ENCODE measurements at places on chromosomes 16 and 17.

GRCh38 chr17:47950448-47950847, 7.2 kb downstream of the PRR15L start:
- no peak overlapping the region for H3K4me3 ChIP-seq
- H3K36me3 ChIP-seq = peaks cover 20% of the 10 kb centered on the region
- no peak for DNase-seq
- no peaks in the 10 kb centered on the region for H3K27me3 ChIP-seq
- peaks cover 39% of the 10 kb centered on the region for H3K4me1 ChIP-seq

DNA sequence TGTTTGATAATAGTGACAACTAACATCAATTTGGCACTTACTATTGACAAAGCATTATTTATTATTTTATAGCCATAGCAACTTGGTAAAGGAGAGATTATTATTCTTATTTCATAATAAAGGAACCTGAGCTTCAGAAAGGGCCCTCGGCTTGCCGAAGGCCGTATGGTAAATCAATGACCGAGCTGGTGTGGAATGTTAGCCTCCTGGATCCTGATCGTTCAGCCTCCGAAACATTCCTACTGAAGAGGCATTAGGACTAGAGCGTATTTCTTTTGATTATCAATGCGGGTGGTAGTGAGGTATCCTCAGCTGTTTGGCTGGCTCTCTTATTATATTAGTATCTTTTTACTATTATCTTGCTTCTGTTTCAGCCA, 199.3 kb upstream of the TBX2 start:
- H3K36me3 ChIP-seq = no peaks in the 10 kb centered on the region
- no peaks in the 10 kb centered on the region for H3K27me3 ChIP-seq
- H3K4me3 ChIP-seq = no peak overlapping the region
- H3K27ac ChIP-seq = no peak overlapping the region

GRCh38 chr17:57406981-57407286, 150.6 kb downstream of the MSI2 start:
- no peaks in the 10 kb centered on the region for H3K27me3 ChIP-seq
- H3K4me3 ChIP-seq = no peak overlapping the region
- DNase-seq = no peak
- H3K4me1 ChIP-seq = peaks cover 22% of the 10 kb centered on the region
- H3K27ac ChIP-seq = no peak overlapping the region
- H3K36me3 ChIP-seq = peaks cover 16% of the 10 kb centered on the region

- H3K36me3 ChIP-seq = no peaks in the 10 kb centered on the region
- no peak overlapping the region for H3K4me3 ChIP-seq
- H3K4me1 ChIP-seq = peaks cover 2% of the 10 kb centered on the region
These were observed 3.0 kb downstream of the SALL1 start for GRCh38 chr16:51147776-51148677.

DNA sequence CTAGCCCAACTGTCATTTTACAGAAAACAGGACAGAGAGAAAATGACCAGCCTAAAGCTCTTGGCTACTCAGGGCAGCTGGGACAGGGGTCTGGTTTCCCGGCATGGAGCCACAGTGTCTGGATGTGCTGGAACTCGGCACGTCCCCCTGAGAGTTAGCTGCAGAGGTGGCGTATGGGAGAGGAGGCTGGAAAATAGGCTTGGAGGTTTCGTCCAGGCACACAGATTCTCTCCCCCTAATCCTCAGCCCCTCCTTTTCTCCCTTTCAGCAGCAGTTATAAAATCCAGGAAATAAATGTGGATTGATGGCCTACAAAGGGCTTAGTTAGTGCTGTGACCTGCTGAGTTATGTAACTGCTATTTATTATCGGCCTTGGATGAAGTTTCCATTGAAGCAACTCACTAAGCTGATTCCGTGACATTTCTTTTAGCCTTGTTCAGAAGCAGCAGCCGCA, 89.5 kb upstream of the TOB1 start:
- H3K4me3 ChIP-seq = no peak overlapping the region
- no peak for DNase-seq
- peaks cover 11% of the 10 kb centered on the region for H3K4me1 ChIP-seq
- H3K36me3 ChIP-seq = no peaks in the 10 kb centered on the region

DNA sequence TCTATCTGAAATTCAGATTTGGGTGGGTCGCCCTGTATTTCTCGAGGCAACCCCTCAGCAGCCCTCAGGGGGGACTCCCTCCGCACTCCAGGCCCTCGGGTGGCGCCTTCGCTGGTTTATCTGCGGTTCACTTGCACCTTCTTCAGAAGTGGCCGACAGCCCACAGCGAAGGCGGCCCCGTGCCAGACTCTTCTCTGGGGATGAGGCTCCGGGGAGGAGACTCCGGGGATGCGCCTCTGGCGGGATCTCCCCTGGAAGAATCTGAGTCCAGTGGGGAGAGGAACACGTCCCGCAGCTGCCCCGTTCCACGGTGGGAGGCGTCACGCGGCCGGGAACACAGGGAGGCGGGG, 63.9 kb upstream of the DNAJA2 start:
- peak; percentile 5 for DNase-seq
- no peaks in the 10 kb centered on the region for H3K36me3 ChIP-seq
- peaks cover 13% of the 10 kb centered on the region for H3K4me1 ChIP-seq
- no peaks in the 10 kb centered on the region for H3K27me3 ChIP-seq
- H3K4me3 ChIP-seq = peak overlapping the region; percentile 74

GRCh38 chr16:85689285-85689949, 663 bp upstream of the GINS2 start:
- no peaks in the 10 kb centered on the region for H3K36me3 ChIP-seq
- H3K27me3 ChIP-seq = no peaks in the 10 kb centered on the region
- peak overlapping the region; percentile 48 for H3K4me3 ChIP-seq
- H3K27ac ChIP-seq = no peak overlapping the region
- peaks cover 26% of the 10 kb centered on the region for H3K4me1 ChIP-seq

GRCh38 chr16:31128711-31129567, 6.6 kb downstream of the PRSS8 start:
- no peaks in the 10 kb centered on the region for H3K27me3 ChIP-seq

DNA sequence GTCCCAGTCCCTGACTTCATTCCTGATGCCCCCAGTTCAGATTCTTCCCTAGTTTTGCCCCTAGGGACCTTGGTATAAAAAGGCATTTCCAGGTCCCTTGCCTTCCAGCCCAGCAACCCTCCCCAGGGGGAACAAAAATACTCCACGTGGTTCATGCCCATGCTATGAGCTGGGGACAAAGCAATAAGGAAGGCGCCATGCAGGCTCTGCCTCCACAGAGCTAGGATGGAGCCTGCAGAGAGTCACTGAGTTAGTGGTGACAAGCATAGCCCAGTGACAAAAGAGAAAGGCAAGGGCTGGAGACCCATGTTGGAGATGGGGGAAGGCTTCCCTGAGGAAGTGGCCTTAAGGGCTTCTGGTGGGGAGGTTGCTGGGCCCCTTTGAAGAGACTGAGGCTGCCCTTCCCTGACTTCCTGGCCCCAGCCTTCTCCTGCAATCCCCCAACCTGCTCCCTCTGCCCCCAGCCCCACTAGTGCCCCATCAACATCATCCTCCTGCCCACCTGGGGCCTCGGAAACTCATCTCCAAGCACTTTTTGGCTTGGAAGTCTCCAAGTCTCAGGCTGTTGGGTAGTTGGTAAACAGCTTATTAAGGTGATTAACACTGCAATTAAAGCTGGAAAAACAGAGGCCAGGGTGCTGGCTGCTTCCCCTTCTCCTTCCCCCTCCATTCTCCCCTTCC, 9.6 kb downstream of the DLX3 start:
- H3K4me3 ChIP-seq = no peak overlapping the region
- peaks cover 41% of the 10 kb centered on the region for H3K27me3 ChIP-seq
- no peaks in the 10 kb centered on the region for H3K36me3 ChIP-seq
- DNase-seq = no peak
- H3K4me1 ChIP-seq = peaks cover 2% of the 10 kb centered on the region
- H3K27ac ChIP-seq = no peak overlapping the region

DNA sequence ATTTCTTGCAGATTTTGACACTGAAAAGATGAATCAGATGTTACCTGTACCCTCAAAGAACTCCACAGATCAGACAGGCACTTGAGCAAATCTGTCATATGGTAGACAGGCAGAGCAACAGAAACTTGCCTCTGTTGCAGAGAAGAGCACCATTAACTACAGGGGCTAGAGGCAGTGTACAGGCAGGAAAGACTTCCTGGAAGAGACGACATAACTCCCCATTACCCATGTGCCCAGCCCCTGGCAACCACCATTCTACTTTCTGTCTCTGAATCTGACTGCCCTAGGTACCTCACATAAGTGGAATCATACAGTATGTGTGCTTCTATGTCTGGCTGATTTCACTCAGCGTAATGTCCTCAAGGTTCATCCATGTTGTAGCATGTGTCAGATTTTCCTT, 15.5 kb downstream of the GFOD2 start:
- DNase-seq = no peak
- no peaks in the 10 kb centered on the region for H3K36me3 ChIP-seq

- peaks cover 2% of the 10 kb centered on the region for H3K27me3 ChIP-seq
- no peak for DNase-seq
- H3K36me3 ChIP-seq = no peaks in the 10 kb centered on the region
- H3K27ac ChIP-seq = no peak overlapping the region
- no peak overlapping the region for H3K4me3 ChIP-seq
- H3K4me1 ChIP-seq = no peaks in the 10 kb centered on the region
These were observed 28.4 kb upstream of the NPTX1 start for GRCh38 chr17:80504686-80505413.

DNA sequence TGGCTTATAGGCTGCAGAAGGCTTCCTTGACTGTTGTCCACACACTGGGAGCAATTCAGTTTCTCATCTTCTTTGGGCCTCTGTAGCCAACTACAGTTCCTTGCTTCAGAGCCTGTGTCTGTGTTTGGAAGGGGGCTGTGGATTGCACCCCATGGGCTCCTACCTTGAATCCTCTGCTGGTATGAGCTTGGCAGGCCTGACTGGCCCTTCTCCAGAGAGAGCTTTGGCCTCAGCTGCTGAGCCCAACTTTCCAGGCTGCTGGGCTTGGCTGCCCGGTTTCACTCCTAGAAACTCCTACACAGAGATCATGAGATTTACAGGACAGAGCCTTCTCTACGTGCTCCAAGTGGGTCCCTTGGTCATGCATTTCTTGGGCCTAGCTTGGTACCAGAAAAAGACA, 354.4 kb downstream of the SNX29 start:
- no peak overlapping the region for H3K27ac ChIP-seq
- H3K36me3 ChIP-seq = peaks cover 2% of the 10 kb centered on the region
- no peaks in the 10 kb centered on the region for H3K27me3 ChIP-seq
- H3K4me3 ChIP-seq = no peak overlapping the region
- DNase-seq = no peak
- no peaks in the 10 kb centered on the region for H3K4me1 ChIP-seq

- no peak overlapping the region for H3K4me3 ChIP-seq
- peaks cover 28% of the 10 kb centered on the region for H3K27me3 ChIP-seq
- DNase-seq = no peak
- no peak overlapping the region for H3K27ac ChIP-seq
- no peaks in the 10 kb centered on the region for H3K36me3 ChIP-seq
These were observed 8.0 kb downstream of the GRIN2C start for GRCh38 chr17:74851612-74852236.

- no peak for DNase-seq
- H3K4me3 ChIP-seq = no peak overlapping the region
- H3K27ac ChIP-seq = no peak overlapping the region
- peaks cover 16% of the 10 kb centered on the region for H3K27me3 ChIP-seq
- peaks cover 17% of the 10 kb centered on the region for H3K4me1 ChIP-seq
These were observed 3.4 kb upstream of the ACSF3 start for GRCh38 chr16:89090182-89090630.

DNA sequence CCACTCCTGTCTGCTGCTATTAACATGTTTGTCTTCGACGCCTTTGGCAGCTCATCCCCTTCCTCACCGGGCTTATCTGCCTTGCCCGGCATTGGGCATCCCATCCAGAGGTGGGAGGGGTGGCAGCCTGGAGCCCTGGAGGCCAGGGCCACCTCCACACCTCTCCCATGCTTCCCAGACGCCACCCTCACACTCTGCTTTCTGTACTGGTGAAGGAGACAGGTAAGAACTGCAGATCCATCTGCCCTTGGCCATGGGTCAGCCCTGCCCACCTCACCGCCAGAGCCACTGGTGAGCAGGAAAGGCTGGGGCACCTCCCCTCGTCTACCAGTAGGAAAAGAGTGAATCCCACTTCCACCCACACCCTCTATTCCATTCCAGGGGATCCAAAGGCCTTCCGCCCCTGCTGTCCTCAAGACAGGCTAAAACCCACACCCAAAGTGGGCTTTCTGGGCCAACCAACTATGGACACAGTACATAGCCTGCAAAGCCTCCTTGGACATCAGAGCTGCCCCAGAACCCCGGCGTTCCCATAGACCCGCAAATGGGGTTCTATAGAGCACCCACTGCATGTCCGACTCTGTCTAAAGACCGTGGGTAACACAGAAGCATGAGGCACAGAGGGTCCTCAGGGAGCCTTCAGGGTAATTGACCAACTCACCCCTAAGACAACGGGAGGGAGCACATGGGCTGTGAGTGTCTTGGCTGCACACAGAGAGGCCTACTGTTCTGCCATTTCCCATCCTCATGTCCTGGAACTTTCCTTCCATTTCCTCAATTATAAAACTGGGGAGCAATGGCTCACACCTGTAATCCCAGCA, 23.4 kb upstream of the RBFOX3 start:
- no peak overlapping the region for H3K27ac ChIP-seq
- no peaks in the 10 kb centered on the region for H3K4me1 ChIP-seq
- no peaks in the 10 kb centered on the region for H3K36me3 ChIP-seq
- no peak overlapping the region for H3K4me3 ChIP-seq

DNA sequence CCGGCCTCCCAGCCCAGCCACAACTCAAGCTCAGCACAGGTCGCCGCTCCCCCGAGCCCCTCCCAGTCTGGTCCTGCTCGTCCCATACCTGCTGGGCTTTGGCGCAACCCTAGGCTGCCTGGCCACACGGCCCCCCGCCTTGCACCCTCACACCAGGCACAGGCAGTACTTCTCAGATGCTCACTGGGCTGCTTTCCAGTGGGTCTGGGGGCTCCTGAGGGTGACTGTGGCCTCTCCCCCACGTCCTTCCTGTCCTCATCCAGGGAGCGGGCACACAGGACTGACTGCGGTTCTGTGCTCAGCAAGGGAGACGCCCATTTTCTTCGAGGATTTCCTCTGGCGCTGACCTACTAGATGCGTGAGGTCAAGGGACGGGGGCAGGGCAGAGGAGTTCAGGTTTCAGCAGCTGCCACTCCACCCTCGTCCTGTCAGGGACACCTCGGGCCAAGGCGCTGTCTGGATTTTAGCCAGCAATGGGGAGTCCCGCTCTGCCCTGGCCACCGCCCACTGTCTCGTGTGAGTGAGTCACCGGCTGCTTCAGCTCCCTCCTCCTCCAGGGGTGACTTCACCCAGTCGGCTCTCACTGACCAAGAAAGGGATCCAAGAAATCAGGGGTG, 115.8 kb downstream of the NPIPB11 start:
- peak overlapping the region; percentile 24 for H3K4me3 ChIP-seq
- peak; percentile 42 for DNase-seq
- no peak overlapping the region for H3K27ac ChIP-seq
- H3K4me1 ChIP-seq = peaks cover 17% of the 10 kb centered on the region

DNA sequence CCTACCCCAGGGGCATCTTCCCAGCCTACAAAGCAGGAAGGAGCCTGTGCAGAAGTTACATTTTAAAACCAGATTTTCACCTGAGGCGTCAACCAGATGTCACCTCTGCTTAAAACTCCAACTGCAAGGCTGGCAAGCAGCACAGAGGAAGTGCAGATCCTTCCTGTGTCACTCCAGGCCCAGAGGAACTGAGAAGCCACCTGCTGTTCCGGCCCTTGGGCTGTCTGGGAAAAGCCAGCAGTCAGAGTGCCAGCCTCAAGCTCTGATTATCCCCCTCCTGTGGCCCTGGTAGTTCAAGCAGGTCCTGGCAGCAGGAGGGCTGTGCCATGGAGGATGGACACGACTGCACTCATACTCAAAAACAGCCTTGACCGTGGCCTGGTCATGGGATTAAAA, 10.2 kb downstream of the POLR2C start:
- no peak overlapping the region for H3K27ac ChIP-seq
- H3K4me1 ChIP-seq = peaks cover 18% of the 10 kb centered on the region
- H3K36me3 ChIP-seq = peaks cover 49% of the 10 kb centered on the region
- H3K4me3 ChIP-seq = no peak overlapping the region
- H3K27me3 ChIP-seq = no peaks in the 10 kb centered on the region
